HTR-8/SVneo (cell line): ENCODE measurements at places on chromosomes 6 and 20.

- peak; percentile 62 for DNase-seq
Observed at GRCh38 chr6:7909323-7910276, 988 bp downstream of the TXNDC5 start.

GRCh38 chr6:125793863-125794262 lies 3.1 kb downstream of the NCOA7 start:
- no peak for DNase-seq

DNA sequence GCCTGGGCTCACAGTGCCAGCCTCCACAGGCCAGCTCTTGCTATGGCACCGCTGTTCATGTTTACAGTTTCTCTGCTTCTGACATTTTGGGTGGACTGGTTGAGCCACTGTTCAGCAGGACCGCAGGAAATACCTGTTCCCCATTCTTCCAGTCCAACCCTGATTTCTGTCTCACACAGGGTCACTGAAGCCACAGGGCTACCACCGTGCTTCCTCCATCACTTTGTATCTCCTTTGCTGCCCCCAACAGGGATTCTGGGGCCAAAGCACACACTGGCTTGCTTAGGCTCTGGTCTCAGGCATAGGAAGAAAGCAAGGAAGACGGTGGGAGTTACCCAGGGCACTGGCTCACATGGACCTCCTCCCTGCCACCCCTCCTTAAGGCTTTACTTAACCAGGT lies 164.5 kb downstream of the UNC5CL start:
- no peak for DNase-seq

- DNase-seq: peak; percentile 24
Observed at GRCh38 chr6:158752613-158753012, 66.6 kb downstream of the EZR start.

GRCh38 chr6:161215193-161215592 lies 58.7 kb downstream of the AGPAT4 start:
- DNase-seq: no peak

DNA sequence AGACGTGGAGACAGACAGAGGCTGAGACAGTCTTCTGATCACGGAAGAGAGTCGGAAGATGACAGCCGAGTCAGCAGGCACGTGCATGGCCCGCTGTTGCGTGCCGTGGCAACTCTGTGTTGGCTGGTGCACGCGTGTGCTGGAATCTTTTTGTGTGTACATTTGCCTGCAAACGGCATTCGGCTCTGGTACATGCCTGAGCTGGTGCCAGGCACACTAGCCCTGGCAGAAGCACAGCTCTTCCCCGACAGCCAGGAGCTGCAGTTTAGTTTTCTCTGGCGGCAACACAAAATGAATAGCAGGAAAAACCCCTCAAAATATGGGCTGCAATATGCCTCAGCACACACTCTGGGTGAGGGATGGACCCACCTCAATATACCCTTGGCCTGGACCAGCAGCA lies 769 bp upstream of the PDYN start:
- DNase-seq: no peak

DNA sequence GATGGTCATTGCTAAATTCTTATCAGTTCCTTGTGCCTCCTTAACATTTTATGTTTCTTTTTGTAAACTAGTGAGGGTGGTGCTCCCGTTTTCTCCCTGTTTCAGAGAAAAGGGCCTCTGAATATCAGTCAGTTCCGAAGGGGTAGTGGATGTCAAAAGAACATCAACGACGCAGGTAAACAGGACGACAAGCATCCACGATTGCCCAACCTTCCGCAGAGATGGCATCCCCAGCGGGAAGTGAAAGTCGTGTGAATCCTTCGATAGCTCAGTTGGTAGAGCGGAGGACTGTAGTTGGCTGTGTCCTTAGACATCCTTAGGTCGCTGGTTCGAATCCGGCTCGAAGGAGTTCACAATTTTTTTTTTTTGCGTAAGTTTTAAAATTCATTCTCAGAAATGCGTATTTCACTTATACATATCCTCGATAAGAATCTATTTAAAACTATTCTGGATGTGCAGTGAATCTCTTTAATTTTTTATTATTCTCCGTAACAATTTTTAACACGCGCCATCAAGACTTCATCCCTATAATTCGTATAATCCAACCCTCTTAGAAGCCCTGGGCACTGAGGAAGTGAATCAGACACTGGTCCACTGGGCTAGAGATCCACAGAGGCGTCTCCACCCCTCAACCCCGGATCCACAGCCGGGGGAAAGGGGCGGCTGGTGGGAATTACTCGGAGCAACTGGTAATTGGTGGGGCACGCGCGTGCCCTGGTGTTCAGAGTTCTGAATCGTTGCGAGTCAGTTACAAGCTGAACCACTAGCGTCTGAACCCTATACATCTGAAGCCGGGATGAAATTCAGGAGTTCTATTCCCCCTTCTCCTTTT lies 27.9 kb upstream of the ABT1 start:
- DNase-seq: peak; percentile 86

DNA sequence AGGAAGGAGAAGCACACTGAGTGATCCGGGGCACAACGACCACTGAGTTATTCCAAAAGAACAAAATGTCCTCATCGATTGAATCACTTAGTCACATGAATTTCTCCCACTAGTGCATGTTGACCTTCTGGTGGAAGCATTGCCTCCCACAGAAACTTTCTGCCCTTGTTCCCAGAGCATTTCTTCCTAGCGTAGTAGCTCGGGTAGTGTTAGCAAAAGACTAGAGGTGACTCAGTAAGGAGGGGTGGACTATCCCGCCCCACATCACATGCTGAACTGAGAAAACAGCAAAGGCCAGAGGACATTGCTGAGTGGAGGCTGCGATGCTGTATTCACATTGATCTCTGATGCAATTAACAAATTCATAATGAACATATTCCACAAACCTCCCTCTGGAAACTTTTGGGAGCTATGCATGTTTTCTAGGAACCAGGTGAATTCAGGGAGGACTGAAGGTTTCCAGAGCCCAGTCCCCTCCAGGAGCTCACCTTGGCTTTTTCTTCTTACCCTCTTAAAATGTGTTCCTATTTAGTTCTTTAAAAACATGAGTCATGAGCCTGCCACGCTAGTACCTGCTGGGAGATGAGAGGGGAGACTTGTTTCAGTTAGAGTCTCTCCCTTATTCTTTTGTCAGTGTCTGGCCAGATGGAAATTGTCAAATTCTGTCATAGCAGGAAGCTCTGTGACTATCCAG lies 507.9 kb downstream of the CDH26 start:
- DNase-seq: no peak

DNA sequence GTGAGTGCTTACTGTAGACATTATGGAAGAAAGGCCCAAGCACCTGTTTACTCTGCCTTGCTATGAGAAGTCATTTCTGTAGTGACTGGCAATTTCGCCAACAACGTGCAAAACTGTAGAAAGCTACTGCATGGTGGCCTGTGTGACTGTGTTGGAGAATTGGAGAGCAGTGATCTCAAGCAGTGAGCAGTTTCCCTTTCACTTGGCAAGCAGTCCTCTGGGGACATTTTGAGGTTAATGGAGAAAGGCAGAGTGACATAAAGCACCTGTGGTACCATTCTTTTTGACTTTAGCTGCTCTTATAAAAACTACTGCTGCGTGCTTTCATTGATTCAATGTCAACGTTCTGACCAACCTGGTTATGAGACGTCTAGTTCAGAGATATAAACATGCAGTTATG lies 382.6 kb upstream of the JAG1 start:
- DNase-seq: no peak

DNA sequence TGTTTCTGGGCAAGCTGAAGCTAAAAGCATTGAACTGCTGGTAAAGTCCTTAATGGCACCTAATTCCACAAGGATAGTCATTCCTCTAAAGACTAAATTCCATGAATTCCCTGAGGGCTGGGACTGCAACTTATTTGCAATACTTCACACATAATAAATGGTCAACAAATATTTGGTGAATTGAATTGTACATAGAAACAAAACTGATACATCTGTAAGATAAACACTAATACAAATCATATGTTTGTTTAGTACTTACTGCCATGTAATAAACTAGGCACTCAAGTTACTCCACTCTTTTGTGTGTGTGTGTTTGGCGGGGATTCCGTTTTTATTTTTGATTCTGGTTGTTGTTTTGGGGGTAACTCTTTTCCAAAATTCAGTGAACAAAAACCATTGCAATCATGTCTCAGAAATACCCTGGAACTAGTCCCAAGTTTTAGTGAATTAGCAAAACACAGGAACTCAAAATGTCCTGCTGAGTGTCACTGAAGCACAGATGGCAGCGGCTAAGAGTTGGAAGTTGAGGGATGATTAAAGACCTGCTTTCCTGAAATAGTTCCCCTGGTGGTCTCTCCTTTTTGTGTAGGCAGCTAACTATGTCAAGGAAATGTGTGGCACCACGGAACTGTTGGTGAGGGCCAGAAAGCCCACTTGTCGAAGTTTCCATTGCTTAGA lies 74.8 kb upstream of the SNRPB2 start:
- no peak for DNase-seq

DNA sequence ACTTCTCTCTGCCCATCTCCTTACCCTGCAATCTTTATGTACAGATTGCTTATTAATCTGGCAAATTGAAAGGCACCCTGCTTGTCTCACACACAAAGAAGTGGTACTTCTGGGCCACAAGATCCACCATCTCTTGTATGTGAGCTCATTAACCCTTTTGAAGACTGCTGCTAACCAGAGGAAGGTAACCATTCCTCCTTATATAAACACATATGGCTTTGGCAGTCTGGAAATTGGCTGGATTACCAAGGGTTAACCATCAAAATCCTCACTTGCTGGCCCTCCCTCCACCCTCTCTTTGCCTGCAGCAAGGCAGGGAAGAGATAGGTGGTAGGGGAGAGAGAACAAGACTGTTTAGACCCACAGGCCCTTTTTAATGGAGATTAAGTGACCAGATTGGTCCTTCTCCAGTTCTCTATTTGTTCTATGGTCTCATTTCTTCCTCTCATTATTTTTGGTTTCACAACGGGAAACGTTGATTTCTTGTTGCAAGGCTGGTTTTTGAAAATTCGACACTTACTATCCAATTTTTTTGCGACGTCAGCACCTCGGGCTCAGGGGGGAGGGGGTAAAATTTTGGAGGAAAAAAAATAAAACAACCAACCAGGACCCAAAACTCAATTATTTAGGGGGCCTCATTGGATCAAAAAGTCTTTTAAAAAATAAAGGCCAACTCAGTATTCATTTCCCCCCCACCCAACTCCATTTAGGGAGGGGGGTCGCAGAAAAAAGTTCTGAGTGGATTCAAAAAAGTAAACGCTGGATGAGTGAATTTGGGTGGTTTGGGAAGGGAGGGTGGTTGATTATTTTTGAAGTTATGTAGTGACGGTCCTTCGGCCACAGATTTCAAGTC lies 859 bp downstream of the PPP1R10 start:
- DNase-seq: no peak

- DNase-seq: no peak
Observed at GRCh38 chr6:15464211-15464725, 198.6 kb downstream of the DTNBP1 start.

DNA sequence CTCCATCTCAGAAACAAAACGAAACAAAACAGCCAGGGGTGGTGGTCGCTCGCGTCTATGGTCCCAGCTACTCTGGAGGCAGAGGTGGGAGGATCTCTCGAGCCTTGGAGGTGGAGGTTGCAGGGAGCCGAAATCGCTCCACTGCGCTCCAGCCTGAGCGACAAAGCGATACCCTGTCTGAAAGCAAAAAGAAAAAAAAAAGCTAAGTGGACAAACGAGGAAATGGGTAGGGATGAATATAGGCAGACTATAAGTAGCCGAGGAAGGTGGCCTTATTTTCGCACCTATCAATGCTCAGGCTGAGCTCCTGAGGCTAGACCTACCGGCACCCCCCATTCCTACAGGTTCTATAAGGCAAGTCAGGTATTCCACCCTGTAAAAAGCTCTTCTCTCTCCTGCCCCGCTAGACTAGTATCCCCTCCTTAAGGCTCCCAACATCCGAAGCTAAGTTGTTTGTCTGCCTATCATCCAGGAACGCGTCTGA lies 650 bp upstream of the CASP8AP2 start:
- DNase-seq: no peak

DNA sequence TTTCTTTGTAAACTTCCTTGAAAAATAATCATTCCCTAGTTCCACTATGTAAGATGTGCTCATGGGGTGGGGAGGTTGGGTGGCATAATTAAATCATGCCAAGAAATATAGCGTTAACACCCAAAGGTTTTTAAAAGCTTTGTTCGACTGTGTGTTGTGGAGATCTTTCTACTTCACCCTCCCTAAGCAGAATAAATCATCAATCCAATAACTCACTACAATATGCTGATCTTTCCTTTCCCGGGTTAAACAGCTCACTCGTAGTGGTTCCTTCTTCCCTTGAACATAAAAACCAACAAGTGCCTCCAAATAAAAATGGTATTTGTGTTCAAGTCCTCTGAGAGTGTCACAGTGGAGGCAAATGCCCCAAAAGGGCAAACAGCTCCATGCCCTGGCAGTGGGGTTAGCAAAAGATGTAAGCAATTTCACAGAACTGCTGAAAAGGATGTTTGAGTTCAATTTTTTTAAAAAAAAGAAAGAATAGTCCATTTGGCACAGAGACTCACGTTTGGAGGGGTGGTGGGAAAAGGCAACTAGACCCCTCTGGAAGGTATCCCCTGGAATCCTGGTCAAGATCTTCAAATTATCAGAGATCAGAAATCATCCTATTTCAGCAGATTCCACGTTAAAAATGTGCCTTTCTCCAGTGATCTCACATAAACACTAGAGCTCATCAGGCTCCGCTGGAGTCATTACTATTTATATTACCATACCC lies 99.1 kb downstream of the TFAP2A start:
- DNase-seq: no peak

DNA sequence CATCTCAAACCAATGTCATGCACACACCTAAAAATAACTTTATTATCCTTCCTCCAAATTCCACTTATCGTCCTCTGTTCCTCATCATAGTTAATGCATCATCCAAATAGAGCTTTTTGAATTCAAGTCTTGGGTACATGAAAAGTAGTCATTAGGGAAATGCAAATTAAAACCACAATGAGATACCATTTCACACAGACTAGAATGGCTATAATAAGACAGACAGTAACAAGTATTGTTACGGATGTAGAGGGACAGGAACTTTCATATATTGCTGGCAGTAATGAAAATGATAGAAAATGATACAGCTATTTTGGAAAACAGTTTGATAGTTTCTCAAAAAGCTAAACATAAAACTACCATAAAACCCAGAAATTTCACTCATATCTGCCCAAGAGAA lies 59.1 kb downstream of the FHL5 start:
- DNase-seq: no peak

GRCh38 chr20:49792611-49793010 lies 20.0 kb upstream of the SLC9A8 start:
- DNase-seq: no peak

GRCh38 chr20:2799688-2800520 lies 523 bp downstream of the CPXM1 start:
- no peak for DNase-seq

DNA sequence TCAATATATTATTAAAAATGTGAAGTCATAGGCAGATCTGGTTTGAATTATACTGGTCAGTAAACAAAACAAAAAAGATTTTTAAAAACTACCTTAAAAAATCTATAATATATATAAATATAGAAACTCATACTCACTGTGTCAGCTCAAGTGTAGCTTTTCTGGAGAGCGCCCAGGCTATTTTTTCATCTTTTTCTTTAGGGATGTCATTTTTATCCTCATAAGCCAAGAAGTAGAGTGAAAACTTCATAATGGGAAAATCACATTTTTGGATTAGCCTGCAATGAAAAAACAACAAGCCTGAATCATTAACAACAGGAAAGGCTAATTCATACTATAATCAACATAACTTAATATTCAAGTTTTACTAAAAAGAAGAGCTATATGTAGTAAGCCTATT lies 18.7 kb downstream of the GLO1 start:
- no peak for DNase-seq
